ENCODE measurements at places on chromosomes 5 and 9.

GRCh38 chr5:119943148-119943547 lies 313.8 kb downstream of the FAM170A start:
- DNase-seq: peak; percentile 58

- peak; percentile 89 for DNase-seq
Observed at GRCh38 chr5:116454417-116454927, 120.2 kb downstream of the SEMA6A start.

DNA sequence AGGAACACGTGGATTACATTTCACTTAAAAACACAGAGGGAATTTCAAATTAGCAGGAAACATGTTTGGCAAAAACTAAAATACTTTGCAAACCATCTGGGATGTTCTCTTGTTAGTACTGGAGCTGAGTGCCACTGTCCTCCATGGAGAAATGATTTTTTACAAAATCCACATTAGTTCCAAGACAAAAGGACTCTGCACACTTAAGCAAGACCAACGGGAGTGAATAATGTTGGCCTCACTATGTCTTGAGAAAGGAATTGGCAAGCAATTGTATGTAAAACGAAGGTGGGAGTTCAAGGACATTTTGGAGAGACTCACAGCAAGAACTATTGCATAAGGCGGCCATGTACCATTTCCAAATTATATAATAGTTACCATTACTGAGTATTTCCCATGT lies 547.5 kb downstream of the EBF1 start:
- DNase-seq: no peak

DNA sequence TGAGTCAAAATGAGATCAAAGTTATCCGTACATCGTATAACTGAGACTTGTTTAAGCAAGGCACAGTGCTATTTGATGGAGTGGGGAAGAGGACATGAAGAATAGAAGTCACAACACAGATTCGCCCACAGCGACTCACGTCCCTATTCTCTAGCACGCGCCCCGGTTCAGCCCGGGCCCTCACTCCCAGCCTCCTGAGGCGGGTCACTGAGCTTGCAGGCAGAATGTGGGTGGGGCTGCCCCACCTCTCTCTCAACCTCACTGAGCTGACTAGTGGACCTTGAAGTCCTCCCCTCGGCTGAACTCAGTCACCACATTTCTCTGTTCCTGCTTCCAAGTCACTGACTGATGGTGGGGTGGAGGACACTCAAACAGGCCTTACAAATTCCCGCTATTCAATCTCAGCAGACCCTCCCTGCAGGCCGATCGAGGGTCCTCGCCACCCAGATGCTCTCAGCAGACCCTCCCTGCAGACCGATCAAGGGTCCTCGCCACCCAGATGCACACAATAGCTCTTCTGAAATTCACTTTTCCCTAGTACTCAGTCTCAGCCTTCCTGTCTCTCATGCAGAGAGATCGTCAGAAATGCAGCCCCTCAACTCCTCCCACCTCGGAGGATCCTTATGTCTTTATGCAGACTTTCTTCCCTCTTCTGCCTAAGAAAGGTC lies 12.9 kb downstream of the GLDC start:
- no peak for DNase-seq

DNA sequence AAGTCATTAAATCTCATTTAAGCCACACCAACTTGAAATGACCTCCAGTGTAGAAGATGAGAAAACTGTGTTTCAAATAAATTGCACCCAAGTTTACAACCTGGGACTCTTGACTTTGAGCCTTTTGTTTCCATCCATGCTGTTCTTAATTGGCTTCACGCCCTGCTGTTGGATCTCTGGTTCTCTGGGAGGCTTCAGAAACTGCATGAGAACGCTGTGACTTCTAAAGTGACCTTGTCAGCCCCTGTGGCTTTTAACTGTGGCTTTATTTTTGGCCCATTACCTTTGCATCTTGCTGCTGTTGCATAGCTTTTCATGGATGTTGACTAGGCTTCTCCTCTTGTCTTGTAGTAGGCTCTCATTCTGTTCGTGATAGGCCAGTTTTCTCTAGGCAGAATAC lies 29.3 kb downstream of the TNFAIP8 start:
- DNase-seq: no peak

GRCh38 chr5:62825623-62826220 lies 247.1 kb downstream of the LRRC70 start:
- no peak for DNase-seq

- DNase-seq: peak; percentile 61
Observed at GRCh38 chr5:337563-338130, 16.1 kb downstream of the AHRR start.

GRCh38 chr9:64015136-64015535 lies 1269.9 kb downstream of the FOXD4L5 start:
- no peak for DNase-seq

DNA sequence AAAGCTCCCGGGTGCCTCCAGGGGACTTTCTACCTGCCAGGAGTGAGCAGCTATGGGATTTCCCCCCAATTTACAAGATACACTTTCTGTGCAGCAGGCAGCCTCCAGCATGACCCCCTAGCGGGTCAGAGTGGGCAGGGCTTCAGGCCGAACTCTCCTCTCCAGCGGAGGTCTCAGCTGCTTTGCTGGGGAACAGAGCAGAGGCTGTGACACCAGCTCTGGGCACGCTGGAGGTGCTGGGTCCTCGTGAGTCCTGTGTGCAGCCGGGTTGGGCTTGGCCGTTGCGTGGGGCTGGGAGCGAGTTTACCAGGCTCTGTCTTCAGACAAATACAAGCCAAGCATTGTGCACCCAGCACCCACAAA lies 2.9 kb downstream of the NRARP start:
- DNase-seq: no peak

- DNase-seq: no peak
Observed at GRCh38 chr9:79719021-79719420, 147.3 kb downstream of the TLE4 start.

- no peak for DNase-seq
Observed at GRCh38 chr5:55096182-55096581, 6.3 kb upstream of the GZMA start.

DNA sequence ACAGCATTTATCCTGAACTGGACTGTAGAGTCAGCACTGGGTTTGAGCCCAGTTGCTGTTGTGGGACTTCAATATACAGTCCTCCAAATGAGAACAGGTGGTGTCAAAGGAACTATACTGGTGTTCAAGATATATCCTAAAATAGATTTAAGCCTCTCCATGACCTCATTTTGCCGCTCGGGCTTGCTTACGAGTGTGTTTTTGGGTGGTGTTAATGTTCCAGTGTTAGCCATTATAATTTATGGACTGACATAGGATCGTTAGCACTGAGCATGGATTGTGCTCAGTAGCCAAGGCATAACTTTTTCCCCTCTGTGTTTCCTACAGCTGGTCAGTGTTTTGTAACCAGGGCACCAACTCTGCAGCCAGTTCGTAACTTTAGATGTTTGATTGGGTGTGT lies 306.6 kb downstream of the SPATA31D1 start:
- no peak for DNase-seq

GRCh38 chr5:147949711-147950573 lies 43.6 kb upstream of the C5orf46 start:
- DNase-seq: peak; percentile 16

DNA sequence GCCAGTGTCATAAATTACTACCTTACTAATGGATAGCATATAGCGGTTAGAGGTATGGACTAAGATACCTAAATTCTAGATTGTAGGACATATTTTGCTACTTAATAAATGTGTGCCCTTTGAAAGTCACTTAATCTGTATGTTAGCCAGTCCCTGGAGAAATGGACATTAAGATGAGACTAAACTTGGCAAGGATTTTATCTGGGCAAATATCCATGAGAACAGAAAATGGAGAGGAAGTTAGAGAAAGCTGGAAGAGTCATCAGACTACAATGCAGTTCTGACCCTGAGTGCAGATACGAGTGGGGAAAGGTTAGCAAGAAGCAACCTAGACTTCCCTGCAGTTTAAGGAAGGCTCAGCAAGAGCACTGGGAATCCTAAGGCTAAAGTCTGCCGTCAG lies 33.0 kb downstream of the TBCA start:
- DNase-seq: peak; percentile 26

- peak; percentile 2 for DNase-seq
Observed at GRCh38 chr5:74763504-74763903, 3.4 kb downstream of the GFM2 start.

GRCh38 chr9:73121375-73121935 lies 30.2 kb upstream of the ANXA1 start:
- no peak for DNase-seq

DNA sequence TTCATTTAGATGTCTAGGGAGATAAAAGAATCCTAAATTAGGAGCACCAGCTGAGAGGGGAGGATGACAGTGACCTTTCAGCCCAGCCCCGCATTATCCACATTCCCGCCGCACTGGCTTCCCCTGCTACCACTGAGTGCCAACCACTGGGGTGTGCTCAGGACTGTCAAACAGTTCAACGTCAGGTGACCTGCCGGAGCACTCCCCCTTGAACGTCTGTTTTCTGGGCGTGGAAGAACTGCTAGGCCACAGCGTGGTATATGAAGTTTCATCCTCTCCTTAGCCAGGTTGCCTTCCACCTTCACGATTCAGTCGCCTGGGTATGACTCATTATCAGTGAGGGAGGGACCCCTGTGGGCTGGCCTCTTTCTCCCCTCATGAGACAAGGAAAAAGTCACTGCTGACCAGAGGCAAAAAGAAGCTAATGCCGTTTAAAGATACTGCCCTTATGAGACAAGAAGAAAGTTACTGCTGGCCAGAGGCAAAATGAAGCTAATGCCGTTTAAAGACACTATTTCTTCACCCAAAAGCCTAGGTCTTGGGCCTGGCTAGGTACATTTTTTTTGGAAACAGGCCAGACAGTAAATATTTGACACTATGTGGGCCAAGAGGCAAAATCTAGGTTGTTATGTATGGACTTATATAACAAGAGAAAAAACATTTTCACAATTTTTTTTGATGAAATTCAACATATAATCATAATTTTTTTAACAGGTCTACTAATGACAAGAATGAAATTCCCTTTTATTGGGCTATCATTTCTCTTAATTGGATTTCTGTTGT lies 4.6 kb downstream of the NMRK1 start:
- no peak for DNase-seq

GRCh38 chr5:177575488-177575887 lies 16.5 kb upstream of the TMED9 start:
- DNase-seq: no peak

DNA sequence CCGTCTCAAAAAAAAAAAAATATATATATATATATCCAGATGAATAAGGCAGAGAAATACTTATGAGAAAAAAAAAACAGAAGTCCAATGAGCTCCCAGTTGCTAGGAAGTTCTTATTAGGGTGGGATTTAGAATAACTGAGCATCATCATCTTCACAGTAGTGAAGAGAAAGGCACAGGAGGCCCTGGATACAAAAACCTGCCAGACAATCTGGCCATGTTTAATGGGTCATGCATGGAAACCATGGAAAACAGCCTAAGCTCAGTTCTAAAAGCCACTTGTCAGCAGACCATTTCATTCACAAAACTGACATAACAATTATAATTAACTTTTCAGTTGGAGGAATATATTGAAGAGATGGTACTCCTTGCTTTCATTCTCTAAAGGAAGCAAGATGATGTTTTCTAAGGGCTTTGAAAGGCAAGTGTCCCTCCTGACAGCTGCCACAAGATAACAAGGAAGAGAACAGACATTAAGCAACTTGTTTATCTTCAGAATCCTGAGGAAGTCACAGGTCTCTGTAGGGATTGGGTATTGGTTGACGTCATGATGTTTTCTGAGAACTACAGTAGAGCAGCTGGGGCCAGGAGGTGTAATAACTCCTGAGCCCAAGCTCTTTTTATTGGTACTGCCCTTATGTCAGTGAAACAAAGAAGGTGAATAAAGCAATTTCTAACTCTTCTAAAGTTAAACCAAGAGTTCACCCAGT lies 463.1 kb downstream of the DMAC1 start:
- DNase-seq: no peak

GRCh38 chr5:56986626-56986947 lies 34.7 kb upstream of the MIER3 start:
- DNase-seq: peak; percentile 77

- no peak for DNase-seq
Observed at GRCh38 chr9:71058660-71059059, 62.8 kb downstream of the TRPM3 start.

GRCh38 chr5:362189-362588 lies 40.7 kb downstream of the AHRR start:
- DNase-seq: no peak

GRCh38 chr5:64509828-64510227 lies 4.0 kb downstream of the RGS7BP start:
- DNase-seq: no peak

GRCh38 chr5:132915681-132916080 lies 42.2 kb downstream of the LEAP2 start:
- peak; percentile 9 for DNase-seq

GRCh38 chr9:91966503-91966902 lies 16.5 kb upstream of the ROR2 start:
- DNase-seq: no peak

- DNase-seq: peak; percentile 57
Observed at GRCh38 chr9:107394264-107394663, 95.3 kb downstream of the KLF4 start.

GRCh38 chr9:4011054-4011453 lies 288.8 kb downstream of the GLIS3 start:
- DNase-seq: no peak

DNA sequence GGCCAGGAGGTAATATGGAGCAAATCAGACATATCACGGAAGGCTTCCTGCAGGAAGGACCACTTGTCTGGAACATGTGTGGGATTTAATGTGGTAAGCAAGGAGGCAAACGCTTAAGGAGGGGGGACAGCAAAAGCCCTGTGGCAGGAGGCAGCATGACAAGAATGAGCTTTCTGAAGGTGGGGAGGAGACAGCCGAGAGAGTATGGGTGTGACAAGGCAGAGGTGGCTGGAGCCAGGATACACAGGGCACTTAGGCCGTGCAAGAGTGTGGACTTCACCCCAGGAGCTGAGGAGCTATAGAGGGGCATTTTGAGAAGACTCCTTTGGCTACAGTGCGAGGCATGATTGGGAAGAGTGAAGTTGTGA lies 14.4 kb upstream of the S1PR3 start:
- no peak for DNase-seq

GRCh38 chr5:177493795-177494345 lies 3.5 kb downstream of the PDLIM7 start:
- DNase-seq: no peak

- DNase-seq: no peak
Observed at GRCh38 chr9:87387351-87388011, 110.2 kb upstream of the DAPK1 start.

DNA sequence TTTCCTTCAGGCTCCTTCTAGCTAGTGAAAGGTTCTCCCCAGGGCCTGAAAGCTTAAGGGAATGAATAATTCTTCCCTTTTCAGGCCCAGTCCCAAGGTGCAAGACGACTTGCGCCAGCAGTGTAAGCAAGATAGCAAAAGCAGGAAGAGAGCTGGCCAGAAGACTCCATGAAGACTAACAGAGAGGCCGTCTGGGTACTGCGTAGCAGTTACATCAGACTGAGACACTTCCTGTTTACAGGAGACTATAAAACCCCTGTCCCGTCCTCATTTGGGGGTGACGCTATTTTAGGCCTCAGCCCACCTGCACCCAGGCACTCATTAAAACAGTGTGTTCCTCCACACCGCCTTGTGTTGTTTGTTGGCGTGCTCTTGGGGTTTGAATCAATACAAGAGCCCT lies 90.7 kb upstream of the MOCS2 start:
- DNase-seq: no peak
